GM13976 (cell line): ENCODE measurements at places on chromosomes 12 and 14.

DNA sequence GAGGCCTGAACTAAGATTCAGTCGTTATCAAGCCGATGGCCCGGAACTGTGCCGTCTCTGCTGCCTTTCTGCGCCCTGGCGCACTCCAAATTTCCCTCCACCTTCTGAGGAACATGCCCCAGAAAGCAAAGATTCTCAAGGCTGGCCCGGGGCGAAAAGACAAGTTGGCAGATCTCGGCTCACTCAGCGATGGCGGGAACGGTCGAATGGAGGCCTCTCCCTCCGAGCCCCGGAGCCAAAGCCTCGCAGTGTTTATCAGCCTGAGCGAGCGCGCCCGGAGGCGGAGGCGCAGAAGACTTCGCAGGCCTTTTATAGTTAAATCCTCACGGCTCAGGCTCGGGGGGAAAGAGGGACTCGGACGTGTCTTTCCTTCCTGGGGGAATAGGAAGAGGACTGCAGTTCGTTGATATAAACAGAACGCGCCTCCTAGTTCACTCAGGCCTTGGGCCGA lies 5.6 kb downstream of the TBX5 start:
- DNase-seq: no peak

- no peak for DNase-seq
Measured at GRCh38 chr14:104866451-104867370, 1.6 kb downstream of the CEP170B start.

DNA sequence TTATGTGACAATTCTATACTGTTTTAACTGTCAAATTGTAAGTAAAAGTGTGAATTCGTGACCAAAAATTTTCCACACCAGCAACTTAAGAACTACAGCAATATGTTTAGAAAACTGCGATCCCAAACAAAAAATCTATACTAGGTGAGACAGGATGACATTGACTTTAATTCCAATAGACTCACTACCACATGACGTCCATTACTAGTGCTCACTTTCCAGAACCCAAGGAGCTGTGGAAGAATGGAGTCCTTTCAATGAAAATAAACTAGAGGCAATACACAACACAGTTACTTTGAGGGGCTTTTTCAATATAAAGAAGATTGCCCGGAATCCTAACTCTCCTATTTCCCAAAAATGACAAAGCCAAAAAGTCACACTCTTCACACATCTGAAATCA lies 1.4 kb downstream of the EPS8 start:
- DNase-seq: no peak

DNA sequence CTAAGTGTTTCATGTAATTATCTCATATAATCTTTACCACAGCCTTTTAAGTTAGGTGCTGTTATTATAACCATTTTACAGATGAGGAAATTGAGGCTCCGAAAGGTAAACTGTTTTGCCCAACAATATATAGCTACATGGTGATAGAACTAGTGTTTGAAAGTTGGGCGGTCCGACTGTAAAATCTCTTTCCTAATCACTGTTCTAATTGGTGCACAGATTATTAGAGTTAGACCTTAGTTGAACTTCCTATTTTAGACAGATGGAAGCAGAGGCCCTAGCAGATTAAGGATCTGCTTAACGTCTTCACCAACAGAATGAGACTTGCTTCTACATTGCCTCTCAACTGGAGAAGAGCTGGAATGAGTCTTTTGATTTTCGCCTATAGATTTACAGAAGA lies 30.0 kb upstream of the DUSP6 start:
- no peak for DNase-seq

DNA sequence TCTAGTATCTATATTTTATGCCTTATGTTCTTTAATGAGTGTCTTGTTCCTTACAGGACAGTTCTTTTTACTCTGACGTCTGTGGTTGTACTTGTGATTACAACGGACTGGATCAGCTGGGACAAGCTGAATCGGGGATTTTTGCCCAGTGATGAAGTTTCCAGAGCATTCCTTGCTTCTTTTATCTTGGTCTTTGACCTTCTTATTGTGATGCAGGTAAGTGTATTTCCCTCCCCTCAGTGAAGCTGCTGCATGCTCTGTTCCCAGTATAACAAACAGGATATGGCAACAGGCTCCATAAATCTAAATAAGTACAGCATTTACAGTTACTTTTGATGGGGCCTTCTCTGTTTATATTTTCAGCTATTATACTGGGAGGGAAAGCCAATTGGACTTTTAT lies 463.6 kb downstream of the TMEM117 start:
- DNase-seq: no peak

DNA sequence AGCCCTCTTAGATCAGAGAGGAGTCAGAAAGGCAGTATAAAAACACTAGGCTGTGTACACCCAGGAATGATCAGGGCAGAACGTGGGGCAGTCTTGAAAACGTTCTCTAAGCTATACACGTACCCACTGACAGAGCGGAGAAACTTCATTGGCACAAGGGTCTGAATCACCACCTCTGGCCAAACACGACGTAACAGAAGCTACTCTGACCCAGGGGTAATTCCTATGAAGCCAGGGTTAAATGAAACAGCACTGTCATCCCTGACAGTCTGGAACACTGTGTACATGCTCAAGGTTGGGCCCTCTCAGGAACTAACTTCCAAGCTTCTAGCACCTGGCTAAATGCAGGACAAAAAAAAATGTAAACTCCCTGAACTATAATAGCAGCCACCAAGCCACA lies 38.4 kb downstream of the PARP11 start:
- no peak for DNase-seq

DNA sequence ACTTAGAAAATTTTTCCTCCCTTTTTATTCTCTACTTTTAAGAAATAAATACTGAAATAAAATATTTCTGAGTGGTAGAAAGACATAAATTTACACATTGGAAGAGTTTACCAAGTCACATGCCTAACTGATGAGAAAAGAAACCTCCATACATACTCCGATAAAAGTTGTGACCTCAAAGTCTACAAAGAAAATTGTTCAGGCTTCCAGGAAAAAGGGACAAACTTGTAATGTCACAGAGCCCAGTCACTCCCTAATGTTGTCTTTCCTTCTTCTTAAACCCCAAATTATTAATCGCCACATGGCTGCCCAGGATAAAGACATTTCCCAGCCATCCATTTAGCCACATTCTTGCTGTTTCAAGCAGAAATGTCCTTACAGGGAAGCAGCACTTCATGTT lies 455.3 kb downstream of the MDGA2 start:
- no peak for DNase-seq

GRCh38 chr12:9951026-9951675 lies 19.0 kb upstream of the CLEC2A start:
- no peak for DNase-seq

DNA sequence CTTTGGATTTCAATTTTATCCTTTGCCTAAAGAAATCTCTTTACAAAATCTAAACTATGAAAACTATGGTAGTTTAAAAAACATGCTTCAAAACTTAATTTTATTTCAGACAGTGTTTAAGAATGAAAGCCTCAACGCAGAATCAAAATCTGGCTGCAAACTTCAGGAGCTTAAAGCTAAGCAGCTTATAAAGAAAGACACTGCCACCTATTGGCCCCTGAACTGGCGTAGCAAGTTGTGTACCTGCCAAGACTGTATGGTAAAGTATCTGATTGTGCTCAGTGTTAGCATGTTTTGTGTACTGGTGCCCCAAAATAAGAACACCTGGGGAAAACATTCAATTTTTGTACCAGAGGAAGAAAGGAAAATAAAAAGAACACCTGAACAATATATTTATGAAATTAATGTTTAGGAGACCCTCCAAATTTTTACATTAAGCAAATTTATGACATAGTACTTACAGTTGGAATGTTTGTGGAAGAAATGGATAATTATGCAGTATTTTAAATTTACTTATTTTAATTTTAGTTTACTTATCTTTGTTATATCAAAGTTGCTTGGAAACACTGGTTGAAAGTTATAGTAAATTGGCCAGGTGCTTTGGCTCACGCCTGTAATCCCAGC lies 12.2 kb downstream of the UBR7 start:
- DNase-seq: peak; percentile 62

DNA sequence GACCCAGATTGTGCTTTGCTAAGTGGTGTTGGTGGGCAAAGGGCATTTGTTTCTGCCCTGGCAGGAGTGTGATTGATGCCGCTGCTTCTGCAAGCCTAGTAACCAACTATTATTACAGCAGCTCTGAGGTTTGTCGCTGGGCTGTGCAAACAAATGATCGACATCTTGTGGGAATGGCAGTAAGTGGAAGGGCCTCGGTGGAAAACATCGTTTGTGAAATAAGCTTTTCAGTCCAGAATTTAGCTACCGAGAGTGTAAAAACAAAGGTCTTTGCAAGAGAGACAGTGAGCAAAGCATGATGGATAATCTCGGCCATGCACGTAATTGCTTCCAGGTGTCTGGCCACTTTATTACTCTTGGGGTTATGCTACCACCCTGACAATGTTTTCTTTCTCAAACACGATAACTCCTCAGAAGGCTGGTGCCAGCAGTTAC lies 397.7 kb upstream of the PRICKLE1 start:
- no peak for DNase-seq
